ENCODE measurements at places on chromosomes 6 and 20.

- no peak for DNase-seq
Observed at GRCh38 chr6:75115481-75115880, 90.4 kb downstream of the COL12A1 start.

DNA sequence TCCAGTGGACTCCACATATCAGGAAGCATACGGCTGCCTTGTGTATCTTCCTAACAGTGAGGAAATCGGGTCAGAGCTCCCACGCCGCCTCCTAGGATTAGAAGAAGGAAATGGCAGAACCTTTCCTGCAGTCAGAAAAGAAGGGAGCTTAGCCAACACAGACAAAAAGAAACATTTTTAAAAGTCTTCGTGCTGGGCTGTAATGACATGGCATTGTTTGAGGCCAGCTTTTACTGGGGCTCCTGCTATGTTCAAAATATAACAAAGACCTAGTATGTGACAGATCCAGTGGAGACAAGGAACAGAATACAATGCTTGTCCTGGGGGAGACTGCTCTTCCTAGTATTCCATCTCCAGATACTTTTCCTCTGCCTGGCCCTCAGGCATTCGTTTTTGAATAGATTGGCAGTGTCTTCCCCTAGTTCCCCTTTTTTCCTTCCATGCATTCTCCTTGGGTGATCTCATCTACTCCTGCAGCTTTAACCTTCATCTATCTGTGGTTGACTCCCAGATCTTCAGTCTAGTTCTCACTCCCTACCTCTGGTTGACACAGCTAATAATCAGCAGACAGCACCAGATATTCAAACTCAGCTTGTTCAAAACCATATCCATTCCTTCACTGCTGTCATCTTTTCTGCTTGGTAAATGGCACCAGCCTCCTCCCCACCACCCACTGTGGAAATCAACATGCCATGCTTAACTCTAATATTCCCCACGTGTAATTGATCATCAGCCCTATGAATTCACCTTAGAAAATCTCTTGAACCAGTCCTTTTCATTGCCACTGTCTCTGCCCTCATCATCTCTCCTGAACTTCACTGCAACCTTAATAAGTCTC, 94.5 kb upstream of the VSTM2L start:
- no peak for DNase-seq

DNA sequence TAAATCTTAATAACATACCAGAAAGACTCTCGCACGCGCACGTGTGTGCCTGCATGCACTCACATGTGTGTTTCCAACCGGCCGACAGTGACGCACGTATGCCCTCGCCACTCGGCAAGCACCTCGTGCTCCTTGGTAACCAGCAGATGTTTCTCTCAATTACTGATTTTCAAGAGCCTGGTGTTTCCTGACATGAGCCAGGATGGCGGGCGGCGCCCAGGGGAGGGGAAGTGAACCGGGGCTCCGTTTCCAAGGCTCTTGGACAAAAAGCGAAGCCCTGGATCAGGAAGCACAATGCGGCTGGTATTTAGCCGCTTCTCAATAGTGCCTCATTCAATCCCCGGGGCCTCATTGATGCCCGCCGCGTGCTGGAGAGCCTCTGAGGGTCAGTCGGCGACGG, 37.7 kb downstream of the PMEPA1 start:
- no peak for DNase-seq

DNA sequence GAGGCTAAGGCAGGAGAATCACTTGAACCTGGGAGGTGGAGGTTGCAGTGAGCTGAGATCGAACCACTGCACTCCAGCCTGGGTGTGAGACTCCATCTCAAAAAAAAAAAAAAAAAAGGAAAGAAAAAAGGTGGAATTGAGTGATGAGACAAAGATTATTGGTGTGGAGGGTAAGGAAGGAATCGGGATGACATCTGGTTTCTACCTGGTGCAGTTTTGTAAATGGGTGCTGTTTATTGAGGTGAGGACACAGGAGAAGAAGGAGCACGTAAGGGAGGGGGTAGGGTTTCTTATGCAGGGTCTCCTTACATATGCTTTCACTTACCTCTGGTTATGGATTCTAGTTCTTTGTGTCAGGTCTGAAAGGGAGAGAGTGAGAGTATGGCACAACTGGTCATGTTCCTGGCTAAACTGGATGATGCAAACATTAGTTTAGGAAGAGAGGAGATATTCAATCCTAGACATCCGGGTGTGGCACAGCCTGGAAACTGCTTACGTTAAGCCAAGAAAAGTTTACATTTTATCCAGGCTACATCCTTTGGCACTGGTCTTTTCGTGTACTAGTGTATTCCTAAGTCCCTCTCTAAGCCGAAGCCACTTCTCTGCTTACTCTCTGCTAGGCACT, 5.4 kb downstream of the RALY start:
- no peak for DNase-seq

DNA sequence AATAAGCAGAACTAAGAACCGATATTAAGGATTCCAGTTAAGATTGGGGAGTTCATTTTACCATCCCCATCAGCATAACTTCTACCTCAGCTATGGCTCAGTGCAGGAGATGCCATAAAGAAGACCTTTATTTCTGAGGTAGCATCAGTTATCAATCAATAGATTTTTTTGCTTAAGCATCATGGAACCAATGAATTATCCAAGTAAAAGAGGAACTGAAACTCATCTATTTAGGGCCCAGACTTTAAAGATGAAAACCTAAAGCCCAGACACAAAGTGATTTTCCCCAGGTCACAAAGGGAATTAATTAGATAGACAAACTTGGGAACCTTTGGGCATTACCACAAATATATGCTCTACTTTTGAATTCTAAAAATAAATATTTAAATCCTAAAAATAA, 59.2 kb upstream of the TINAG start:
- no peak for DNase-seq

DNA sequence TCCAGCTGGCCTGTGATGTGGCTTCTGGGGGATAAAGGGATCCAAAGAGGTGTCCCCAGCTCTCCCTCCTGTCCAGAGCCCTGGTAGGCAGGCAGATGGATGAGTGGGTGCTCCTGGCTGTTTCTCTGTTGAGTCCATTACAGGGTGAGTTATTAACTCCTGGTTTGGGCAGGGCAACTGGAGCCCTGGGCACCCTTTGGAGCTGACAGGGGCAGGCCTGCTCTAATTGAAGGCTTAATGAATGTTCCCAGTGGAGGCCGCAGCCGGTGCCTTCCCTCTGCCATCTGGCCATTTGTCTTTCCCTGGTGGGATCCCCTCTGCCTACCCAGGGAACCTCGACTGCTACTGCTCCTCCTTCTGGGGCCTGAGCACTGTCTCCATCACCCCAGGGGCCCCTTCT, 44.7 kb upstream of the MLN start:
- DNase-seq: no peak

Measured in stimulated activated CD4-positive, alpha-beta T cell treated with anti-CD3 and anti-CD28 coated beads, Interleukin-12 subunit alpha, Interleukin-12 subunit beta, amount 100 ng/mL, for 48 hours (primary cell).